Anterior cingulate cortex (tissue), 58 donors: ENCODE measurements at places on chromosomes 11 and 22.

- no peak for DNase-seq
Measured at GRCh38 chr11:117930668-117931330, 1.6 kb upstream of the TMPRSS13 start.

GRCh38 chr11:94647926-94648325, 80.8 kb downstream of the PIWIL4 start:
- DNase-seq, result no peak

DNA sequence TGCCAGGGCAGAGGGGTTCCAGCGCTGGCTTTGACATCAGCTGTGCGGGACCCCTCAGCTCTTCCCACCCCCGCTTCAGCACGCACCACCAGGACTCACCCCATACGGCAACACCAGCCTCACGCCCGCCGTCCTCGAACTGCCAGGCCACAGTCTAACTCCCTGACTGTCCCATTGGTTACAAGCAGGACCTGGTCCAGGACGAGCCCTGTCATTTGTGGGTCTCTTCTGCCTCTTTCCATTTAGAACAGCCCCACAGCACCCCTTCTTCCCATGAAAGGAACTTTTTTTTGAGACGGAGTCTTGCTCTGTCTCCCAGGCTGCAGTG, 81.7 kb downstream of the PHF21B start:
- DNase-seq, result no peak

GRCh38 chr22:42026705-42027104, 28.1 kb downstream of the WBP2NL start:
- no peak for DNase-seq

DNA sequence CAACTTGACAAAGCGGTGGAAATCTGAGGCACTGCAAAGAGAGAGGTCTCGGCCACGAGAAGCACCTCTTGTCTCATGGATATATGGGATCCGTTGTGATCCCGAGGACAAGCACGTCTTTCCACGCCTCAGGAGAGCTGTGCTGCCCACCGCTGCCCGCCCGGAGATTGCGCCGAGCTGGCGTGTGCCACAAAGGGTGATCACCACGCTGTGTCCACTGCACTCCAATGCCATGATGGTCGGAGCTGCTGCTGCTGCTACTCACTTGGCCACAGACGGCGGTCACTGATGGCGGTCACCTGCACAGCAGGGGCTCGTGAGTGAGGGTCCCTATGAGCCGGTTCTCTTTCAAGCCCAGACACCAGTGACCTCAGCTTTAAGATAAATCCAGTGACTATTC, 51.1 kb downstream of the SHANK2 start:
- no peak for DNase-seq

DNA sequence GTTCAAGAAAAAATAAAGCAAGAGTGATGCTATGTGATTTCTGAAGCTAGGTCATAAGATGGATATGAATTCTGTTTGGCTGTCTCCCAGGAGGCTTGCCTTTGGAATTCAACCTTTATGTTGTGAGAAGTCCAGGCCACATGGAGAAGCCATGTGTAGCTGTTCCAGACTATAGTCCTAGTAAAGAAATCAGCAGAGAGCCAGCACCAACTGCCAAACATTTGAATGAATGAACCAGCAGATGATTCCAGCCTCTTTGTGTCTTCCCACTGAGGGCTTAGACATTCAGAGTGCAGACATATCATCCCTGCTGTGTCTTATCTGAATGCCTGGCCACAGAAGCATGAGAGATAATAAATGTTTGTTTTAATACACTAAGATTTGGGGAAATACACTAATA, 1150.6 kb downstream of the DLG2 start:
- DNase-seq, result no peak

DNA sequence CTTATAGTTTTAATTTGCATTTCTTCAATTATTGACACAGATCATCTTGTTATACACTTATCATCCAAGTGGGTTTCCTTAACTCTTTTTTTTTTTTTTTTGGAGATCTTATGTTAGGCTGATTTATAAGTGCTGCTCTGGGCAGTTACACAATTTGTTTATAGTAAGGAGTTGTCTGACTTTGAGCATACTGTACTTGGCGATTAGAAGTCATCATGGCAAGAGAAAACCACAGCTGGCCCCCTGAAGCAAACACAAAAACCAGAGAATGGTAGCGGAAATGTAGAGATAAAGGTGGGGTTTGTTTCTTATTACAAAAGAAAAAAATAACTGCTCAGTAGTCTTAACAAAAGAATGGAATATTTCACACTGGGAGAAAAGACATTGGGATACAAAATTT, 292.6 kb downstream of the SWAP70 start:
- DNase-seq, result no peak
